ENCODE measurements at places on chromosomes 1 and 21.

GRCh38 chr1:235052067-235053008 is 76.3 kb downstream of the TOMM20 start:
- DNase-seq, result no peak

DNA sequence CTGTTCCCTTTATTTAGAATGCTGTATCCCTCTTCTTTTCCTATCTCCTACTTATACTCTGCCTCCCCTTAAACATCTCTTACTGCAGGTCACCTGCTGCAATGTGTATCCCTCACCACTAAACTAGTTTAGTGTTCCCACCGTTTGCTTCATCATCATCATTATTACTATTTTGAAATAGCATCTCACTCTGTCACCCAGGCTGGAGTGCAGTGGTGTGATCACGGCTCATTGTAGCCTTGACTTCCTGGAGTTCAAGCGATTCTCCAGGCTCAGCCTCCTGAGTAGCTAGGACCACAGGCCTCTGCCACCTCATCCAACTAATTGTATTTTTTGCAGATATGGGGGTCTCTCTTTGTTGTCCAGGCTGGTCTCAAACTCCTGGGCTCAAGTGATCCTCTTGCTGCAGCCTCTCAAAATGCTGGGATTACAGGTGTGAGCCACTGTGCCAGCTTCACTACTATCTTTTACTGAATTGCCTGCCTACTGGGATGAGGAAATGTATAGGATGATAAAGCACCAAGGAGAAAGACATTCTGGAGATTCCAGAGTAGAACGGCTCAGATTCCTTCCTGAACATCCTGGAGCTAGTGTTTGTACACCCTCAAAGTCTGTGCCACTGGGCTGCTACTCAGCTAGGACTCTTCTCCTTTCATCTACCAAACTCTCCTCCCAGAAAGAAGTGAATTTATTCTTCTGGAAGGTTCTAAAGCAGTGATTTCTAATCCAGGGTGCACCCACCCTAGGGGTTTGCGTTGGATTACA is 8.6 kb upstream of the IFNAR1 start:
- no peak for DNase-seq

GRCh38 chr1:42739753-42740700 is at the start of gene CLDN19:
TSS of gene CLDN19 (minus strand) at chr1:42740236. CDS start at chr1:42740063, 173 bp downstream.
- DNase-seq, result no peak

DNA sequence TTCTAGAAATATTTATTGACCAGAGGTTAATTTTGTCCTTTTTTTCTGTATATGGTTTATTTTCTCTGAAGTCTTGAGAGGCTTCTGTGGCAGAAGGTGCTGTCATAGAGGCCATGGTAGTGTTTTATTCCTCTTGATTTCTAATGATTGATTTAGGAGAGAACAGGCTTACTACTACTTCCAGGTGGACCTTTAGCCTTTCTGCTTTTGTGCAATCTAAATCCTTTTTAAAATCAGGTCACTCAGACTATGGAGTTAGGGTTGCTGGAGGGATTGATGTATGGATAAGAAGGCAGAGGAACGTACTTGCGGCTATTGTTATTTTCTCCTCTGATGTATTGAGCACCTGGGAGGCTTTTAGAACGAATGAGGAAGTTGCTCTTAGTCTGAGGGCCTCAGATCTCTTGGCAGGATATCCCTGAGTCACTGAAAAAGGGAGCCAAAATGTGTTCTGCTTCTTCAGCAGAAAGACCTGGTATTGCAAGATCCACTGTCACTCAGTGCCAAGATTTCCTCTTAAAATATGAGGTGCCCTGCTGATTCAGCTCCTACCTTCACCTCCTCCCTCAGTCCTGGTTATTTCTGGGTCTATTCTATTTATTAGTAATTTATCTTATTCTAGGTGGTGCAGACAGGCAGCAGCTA is 277.4 kb downstream of the ZNF648 start:
- DNase-seq, result no peak

- DNase-seq, result no peak
Observed at GRCh38 chr1:53121319-53122172, 20.9 kb downstream of the SLC1A7 start.

DNA sequence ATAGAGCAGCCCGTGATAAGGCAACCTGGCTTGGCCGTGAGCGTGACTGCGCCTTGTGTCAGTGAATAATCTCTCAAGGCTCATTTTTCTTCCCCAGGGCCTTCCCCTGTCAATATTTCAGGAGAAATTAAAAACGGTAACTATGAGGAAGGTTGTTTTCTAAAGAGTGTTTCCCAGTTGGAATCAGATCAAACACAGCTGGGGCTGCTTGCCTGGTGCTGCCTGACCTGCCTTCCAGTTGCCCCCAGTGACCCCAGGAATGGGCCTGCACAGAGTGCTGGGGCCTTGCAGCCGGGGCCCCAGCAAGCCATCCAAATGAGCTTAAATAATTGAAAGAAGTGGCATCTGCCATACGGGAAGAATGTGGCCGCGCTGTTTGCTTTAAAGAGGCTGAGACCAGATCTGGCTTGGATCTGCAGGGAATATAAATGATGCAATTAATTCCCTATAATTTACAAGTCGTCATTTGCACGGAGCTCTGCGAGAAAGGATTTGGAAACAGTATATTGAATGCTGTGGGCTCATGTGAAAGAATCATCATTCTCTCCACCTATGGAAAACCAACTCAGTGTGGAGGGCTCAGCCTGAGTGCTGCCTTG is 203.9 kb downstream of the C1orf94 start:
- no peak for DNase-seq

- no peak for DNase-seq
Observed at GRCh38 chr1:235887676-235888075, 21.0 kb upstream of the LYST start.

- no peak for DNase-seq
Observed at GRCh38 chr1:232213928-232214327, 416.0 kb downstream of the SIPA1L2 start.

- no peak for DNase-seq
Observed at GRCh38 chr1:51973587-51974474, 16.7 kb downstream of the RAB3B start.

GRCh38 chr1:207393610-207394009 is 60.5 kb upstream of the CR2 start:
- DNase-seq, result no peak

GRCh38 chr1:184755226-184756065 is 788 bp upstream of the EDEM3 start:
- DNase-seq, result no peak

DNA sequence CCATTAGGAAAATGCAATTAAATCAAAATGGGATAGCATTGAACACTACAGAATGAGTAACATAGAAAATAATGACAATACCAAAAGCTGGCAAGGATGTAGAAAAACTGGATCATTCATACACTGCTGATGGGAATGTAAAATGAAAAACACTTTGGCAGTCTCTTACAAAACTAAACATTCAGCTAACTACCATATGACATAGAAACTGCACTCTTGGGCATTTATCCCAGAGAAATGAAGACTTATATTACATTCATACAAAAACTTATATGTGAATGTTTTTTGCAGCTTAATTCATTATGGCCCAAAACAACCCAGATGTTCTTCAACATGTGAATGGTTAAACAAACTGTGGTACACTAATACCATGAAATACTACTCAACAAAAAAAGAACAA is 66.4 kb downstream of the ANKRD13C start:
- no peak for DNase-seq

- no peak for DNase-seq
Observed at GRCh38 chr1:150615346-150616201, 13.8 kb downstream of the ENSA start.

DNA sequence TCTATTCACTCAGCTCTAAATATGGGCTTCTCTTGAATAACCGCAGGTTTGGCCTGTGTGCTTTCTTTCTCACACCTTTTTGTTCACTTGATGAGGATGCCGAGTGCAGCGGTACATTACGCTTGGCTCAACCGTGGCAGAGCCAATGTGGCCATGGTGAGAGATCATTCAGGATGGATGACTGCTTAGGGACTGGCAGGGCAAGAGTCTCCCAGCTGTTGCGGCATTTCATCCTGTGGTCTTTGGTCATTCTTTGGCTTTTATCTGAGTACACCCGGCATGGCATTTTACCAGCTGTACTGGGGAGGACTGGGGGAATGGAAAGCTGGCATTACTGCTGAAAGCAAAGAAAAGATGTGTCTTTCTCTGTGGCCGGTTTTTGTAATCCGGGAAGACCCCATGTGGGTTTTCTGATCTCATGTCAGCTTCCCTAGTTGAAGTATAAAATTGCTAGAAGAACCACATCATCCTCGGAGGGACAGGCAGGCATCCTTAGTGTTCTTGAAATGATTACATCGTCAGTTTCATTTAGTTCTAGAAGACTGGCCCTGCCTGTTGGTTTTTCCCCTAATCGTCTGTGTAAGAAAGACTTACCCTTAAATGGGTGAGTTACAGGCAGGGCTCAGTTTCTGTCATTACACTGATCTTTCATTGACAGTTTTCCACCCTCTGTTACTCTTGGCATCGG is 15.1 kb downstream of the PCP4 start:
- DNase-seq, result no peak

- DNase-seq, result no peak
Observed at GRCh38 chr1:116095027-116095426, 16.2 kb upstream of the MAB21L3 start.

DNA sequence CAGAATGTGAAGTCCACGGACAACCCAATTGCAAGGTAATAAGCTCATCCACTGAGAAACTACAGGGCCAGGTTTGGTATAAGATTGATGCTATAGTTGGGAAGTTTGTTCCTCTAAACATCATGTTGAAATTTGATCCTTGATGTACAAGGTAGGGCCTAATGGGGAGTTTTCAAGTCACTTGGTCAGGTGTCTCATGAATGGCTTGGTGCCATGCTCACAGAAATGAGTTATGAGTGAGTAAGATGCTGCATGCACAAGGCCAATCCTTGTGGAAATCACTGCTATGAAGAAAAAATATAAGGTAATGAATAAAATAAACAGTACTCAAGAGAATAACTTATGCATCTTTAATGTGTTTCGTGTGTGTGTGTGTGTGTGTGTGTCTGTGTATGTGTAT is 1891.2 kb downstream of the NCAM2 start:
- no peak for DNase-seq

DNA sequence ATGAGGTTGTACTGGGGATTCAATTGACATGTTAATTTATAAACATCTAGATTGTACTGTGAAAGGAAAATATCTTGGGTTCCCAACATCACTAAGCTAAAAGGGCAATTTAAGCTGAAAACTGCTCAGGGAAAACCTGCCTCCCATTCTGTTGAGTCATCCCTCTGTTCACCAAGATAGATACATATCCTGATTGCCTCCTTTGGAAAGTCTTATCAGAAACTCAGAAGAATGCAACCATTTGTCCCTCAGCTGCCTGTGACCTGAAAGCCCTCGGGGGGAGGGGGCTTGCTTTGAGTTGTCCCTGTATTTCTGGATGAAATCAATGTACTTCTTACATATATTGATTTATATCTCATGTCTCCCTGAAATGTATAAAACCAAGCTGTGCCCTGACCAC is 187.0 kb upstream of the ETV3 start:
- no peak for DNase-seq

GRCh38 chr21:42144679-42145568 is 73.8 kb downstream of the UMODL1 start:
- no peak for DNase-seq

DNA sequence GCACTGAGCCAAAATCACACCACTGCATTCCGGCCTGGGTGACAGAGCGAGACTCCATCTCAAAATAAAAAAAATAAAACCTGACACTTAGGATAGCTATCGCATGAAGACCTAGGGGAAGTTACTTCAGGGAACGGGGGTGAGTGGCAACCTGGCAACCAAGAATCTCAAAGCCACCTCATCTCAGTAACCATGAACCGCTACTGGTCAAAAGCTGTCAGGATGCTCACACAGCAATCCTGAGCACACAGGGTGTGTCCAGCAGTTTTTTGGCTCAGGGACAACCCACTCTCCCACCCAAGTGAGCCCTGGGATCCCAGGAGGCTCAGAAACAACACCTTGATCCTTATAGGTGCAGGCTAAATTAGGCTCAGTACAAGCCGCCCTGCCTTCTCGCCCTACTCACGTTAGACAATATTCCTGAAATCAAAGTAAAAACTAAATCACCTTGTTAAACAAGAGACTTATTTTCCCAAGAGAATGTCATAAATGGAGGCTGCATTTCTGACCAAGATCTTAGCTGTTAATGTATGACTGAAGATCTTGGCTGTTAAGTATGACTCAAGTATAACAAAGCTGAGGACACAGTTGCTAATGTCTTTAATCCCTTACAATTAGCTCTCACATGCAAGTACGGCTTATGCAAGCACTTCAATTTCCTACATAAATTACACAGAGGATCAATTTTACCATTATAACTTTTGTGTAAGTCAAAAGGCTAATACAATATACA is 48.3 kb upstream of the NADK start:
- no peak for DNase-seq

GRCh38 chr1:212487774-212488435 is 55.2 kb downstream of the NENF start:
- DNase-seq, result no peak

- no peak for DNase-seq
Observed at GRCh38 chr1:205076245-205076761, 8.0 kb downstream of the TMEM81 start.

All from stimulated activated CD8-positive, alpha-beta memory T cell treated with anti-CD3 and anti-CD28 coated beads, Interleukin-4, amount 100 ng/mL, for 4 hours (primary cell).